ENCODE measurements at places on chromosomes 11 and 22.
A peak's percentile ranks its signal among the peaks of the same experiment; 100 is the strongest.

DNA sequence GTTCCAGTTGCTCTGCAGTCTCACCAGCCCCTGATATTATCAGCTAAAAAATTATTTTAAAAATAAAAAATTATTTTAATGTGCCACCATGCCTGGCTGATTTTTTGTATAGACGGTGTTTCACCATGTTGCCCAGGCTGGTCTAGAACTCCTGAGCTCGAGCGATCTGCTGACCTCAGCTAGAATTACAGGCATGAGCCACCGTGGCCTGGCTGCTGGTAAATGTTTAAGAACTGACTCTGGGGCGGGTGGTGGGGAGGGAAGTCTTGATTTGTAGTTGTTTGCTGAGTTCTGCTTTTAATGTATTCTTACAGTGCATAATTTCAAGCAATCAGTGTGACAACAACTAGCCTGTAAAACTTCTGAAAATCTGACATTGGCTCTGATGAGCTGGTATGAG, 120.9 kb upstream of the PLET1 start:
- DNase-seq = no peak

DNA sequence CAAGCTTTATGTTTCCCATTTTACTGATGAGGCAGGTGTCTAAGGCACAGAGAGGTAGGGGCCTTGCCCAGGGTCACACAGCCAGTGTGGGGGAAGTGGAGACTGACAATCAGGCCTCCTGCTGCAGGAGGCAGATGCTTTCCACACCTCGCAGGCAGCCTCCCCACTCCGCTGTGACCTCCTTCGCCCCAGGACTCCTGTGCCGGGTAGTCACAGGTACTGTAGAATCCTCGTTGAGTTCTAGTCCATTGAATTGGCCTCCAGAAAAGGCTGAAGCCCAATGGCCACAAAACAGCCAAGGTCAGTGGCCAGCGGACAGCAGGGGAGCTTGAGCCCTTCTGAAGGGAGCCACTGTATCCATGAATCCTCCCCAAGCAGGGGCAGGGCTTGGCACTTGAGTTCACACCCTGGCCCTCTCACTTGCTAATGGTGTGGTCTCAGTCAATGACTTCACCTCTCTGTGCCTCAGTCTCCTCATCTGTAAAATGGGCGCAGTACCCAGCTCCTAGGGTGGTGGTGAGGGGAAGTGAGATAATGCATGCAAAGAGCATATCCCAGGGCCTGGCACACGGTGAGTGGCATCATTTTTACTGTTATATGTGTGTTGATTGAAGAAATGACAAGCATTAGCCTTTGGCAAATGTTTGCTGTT, 1.1 kb upstream of the FXYD2 start:
- no peak for DNase-seq

- no peak for DNase-seq
These were observed 194.7 kb downstream of the BRD1 start for GRCh38 chr22:49633010-49633324.

DNA sequence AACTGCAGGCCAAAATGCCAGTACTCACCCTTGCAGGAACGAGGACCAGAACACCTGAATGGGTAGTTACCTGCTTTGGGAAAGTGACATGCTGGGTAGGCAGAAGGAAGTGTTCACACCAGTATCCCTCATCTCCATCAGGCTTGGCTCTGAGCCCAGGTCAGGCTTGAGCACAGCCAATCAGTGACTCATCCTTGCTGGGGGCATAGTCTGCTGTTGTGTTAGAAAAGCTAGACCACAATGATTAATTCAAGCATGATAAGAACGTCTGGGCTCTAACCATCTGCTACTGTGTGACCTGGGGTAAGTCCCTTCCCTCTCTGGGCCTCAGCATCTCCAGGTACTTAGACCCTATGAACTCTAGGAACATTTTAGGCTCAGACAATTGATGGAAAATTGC, 450.4 kb downstream of the MIAT start:
- peak; percentile 91 for DNase-seq

DNA sequence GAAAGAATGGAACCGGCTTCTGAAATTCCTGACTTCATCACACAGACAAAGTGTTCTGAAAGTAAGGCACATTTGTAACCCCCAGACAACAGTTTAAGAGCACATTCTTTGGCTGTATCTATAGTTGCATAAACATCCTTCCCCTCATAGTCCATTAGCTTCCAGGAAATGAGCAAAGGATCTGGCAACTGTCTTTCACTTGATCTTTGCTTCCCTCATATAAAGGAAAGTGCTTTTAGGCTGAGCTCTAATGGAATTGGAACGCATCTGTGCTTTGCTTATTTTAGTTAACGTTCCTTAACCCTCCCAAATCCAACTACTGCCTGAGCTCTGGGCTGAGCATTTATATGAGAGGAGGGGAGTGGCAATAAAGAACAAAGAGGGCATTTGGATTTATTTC, 76.9 kb upstream of the API5 start:
- DNase-seq = no peak

DNA sequence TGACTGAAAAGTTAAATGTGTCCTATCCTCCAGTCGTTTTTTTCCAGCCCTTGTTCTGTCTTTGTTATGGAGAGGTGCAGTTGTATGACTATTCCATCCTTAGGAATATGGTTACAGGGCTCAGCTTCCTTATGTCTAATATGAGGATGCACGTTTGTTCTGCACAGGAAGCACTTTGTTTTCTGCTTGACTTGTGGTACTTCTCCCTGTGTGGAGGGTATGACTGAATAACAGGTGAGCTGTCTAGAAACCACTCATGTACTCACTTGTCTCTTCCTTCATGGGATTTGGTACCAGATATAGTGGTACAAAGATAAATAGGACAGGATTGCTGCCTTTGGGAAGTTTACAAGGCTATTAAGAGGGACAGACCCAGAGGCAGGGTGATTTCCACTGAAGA, 17.4 kb downstream of the CABIN1 start:
- no peak for DNase-seq

DNA sequence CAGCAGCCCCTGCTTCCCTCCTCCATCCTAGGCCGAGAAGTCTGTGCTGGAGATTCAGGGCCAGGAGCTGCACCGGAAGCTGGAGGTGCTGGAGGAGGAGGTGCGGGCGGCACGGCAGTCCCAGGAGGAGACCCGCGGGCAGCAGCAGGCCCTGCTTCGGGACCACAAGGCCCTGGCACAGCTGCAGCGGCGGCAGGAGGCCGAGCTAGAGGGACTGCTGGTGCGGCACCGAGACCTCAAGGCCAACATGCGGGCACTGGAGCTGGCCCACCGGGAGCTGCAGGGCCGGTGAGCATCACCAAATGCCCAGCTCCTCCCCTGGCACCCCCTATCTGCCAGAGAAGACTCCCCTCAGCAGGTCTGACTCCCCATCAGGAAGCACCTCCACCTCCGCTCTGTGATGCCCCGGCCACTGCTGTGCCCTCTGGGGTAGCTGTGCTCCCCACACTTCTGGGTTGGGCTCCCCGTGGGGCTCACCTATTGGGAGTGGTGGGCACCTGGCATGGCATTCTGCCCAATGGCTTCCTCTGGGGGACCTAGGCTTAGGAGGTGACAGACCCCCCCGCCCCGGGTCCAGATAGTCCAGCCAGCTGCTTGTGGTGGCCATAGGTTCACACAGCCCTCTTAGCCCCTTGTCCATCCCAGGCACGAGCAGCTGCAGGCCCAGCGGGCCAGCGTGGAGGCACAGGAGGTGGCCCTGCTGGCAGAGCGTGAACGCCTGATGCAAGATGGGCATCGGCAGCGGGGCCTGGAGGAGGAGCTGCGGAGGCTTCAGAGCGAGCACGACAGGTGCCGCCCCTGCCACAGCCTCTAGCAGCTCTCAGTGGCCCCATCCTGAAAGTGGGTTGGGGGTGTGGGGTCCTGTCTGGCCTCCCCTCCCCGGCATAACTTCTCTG, 6.6 kb upstream of the RPS6KA4 start:
- no peak for DNase-seq

GRCh38 chr22:35703861-35704584, 13.6 kb upstream of the APOL5 start:
- no peak for DNase-seq

DNA sequence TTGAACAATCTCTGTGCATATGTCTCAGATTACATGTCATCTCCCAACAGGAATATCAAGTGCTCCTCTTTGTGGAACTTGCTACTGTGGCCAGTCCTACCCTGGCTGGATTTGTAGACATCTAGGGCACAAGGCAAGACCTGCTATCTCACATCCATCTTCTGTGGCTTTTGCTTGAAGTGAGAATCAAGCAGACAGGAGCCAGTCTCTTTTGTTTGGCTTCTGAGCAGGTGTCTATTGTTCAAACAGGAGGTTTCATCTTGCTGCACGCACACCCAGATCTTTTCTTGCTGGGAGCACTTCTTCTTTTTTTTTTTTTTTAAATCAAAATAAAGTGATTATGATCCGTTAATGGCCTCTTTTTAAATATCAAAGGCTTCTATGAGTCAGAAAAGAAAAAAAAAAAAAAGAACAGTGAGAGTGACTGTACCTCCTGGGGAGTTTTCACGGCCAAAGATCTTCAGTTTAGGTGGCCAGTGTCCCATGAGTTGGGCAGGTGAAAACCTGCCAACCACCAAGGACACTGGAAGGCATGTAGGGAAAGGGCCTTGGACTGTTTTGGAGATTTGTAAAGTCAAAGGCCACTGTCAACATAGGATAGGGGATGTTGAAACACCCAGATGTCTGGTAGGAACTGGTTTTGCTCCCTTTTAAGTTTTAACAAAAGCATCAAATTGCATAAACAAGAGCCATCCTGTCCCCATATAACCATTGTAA, 78.1 kb downstream of the CD44 start:
- no peak for DNase-seq

DNA sequence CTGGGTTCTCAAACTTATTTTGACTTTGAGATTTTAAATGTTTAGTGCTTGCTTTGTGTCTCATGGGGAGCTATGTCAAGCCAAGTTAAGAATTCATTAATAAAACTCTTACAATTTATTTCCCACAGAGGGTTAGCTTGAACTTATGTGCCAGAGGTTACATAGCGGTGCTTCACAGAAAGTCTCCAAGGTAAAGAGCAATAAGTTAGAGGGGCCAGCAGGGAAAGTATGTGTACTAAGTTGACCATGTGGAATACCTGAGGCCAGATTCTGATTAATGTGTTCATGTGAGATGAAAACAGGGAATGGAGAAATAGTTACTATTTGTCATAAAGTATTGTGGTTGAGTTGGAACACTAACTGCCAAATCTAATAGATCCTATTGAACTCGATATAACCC, 149.3 kb downstream of the TMEM135 start:
- no peak for DNase-seq

GRCh38 chr11:22681281-22681812, 14.9 kb downstream of the GAS2 start:
- DNase-seq = no peak

DNA sequence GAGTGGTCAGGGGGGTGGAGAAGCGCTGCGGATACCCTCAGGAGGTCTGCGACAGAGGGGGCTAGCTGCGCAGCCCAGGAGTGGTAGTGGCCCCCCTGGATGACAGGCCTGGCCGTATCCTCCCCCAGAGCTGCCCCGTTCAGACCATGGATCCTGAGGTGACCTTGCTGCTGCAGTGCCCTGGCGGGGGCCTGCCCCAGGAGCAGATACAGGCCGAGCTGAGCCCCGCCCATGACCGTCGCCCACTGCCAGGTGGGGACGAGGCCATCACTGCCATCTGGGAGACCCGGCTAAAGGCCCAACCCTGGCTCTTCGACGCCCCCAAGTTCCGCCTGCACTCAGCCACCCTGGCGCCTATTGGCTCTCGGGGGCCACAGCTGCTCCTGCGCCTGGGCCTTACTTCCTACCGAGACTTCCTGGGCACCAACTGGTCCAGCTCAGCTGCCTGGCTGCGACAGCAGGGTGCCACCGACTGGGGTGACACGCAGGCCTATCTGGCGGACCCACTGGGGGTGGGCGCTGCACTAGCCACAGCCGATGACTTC, 505 bp downstream of the NUDT22 start:
- DNase-seq = no peak

- DNase-seq = no peak
These were observed 10.2 kb upstream of the PDE2A start for GRCh38 chr11:72684236-72684912.

GRCh38 chr11:122178795-122179194, 62.8 kb upstream of the BLID start:
- DNase-seq = no peak

DNA sequence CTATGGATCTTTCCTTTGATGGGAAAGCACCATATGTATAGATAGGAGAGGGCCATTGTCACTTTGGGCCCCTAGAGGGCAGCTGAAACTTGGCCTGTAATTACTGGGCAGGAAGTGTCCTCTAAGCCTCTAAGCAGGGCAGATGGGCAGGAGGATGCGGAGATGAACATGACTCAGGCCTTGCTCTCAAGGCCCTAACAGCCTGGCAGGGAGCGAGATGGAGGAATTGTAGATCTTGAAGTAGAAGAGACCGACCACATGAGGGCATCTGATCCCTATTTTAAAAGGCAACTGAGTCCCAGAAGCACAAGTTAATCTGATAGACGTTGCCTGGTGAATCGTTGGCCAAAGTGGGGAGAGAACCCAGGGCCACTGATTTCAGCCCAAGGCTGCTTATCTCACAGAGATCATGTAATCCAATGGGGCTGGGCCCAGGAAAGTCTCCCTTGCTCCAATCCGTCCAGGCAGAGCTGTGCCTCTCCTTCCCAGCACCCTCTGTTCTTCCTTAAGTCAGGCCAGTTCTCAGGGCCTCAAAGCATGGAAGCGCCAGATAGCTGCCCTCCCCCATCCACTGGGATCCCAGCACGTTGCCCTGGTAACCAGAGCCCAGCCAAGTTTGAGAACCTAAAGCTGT, 2.5 kb upstream of the SEPTIN3 start:
- peak; percentile 35 for DNase-seq

GRCh38 chr11:130381317-130381716, 47.1 kb downstream of the ADAMTS8 start:
- DNase-seq = no peak

GRCh38 chr22:26763633-26764361, 106.4 kb downstream of the MIAT start:
- no peak for DNase-seq

DNA sequence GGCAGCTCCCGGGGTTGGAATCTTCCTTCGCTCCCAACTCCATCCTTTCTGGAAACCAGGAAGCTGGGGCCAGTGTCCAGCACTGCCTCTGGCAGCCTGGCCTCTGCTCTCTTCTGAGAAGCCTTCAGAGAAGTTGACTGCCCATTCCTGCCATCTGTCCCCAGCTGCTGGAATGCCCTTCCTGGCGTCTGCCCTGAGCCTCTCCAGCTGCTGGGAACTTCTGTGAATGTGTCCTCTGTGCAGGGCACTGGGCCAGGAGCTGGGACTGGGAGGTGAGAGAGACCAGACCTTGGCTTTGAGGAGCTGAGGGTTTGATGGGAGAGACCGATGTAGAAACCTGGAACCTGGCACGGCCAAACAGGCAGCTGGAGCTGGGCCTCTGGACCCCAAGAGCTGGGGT, 5.9 kb upstream of the SOX10 start:
- no peak for DNase-seq

GRCh38 chr11:86559311-86559945, 113.0 kb downstream of the ME3 start:
- DNase-seq = peak; percentile 71

- no peak for DNase-seq
These were observed 15.2 kb downstream of the ENDOD1 start for GRCh38 chr11:95104856-95105255.

DNA sequence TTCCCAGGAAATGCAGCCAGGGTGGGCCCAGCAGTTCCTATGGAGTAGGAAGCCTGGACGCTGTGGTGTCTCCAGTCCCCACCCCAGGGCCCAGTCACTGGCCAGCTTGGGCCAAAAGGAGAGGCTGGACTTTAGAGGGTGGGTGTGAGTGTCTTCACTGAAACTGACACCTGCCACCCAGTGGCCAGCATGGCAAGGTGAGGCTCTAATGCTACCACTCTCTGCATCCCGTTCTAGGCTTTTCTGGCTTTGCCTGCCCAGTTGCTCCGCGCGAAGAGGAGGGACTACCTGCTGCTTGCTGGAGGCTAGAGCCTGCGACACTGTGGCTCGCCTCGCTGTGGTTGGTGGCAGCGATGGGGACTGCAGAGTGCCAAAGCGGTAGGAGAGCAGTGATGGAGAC, 35.4 kb downstream of the C22orf42 start:
- DNase-seq = no peak

Measured in fibroblast of skin of left biceps (primary cell).